ENCODE measurements at places on chromosomes 7 and 10.
A peak's percentile ranks its signal among the peaks of the same experiment; 100 is the strongest.

DNA sequence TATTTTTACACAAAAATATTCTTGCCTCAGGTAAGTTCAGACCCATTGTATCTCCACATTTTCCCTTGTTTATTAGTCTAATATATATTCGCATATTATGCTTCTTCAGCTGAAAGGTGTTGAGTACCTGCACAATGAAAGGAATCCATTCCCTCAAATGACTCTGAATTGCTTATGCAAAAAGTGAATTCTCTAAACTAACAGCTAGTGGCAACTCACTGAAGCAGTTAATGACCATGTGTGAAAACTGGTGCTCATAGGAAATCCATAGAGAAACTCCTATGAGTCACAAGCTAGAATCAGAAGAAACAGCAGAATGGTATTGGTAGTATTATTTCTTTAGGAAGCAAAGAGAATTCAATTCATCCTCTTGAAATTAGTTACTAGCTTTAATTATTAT is 33.5 kb upstream of the RNF148 start:
- DNase-seq: no peak

GRCh38 chr10:58756130-58756719 is 243.6 kb downstream of the BICC1 start:
- no peak for DNase-seq

GRCh38 chr7:157000741-157001653 is 9.5 kb downstream of the MNX1 start:
- DNase-seq: no peak

GRCh38 chr7:83588602-83589240 is 60.2 kb downstream of the SEMA3E start:
- no peak for DNase-seq

- no peak for DNase-seq
Measured at GRCh38 chr7:100472854-100473499, 6.0 kb downstream of the TSC22D4 start.

GRCh38 chr7:36440880-36441279 is 51.2 kb downstream of the ANLN start:
- DNase-seq: no peak

DNA sequence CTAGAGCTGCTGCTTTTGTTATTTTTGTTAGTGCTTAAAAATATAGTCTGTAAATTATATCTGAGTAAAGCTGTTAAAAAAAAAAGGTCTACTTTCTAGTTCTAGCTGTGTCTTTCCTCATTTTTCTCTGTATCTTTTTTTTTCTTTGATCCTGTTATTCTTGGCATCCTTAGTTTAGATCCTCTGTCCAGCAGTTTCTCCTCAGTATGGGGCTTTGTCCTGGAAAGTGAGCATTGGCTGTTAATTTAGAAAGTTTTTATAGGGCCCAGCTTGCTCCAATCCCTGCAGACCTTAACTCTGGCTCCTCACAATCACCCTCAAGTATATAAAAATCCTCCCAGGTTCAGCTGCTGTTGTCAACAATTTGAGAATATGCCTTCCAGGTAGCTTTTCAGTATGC is 23.5 kb downstream of the DDX50 start:
- DNase-seq: no peak

GRCh38 chr10:115056186-115056585 is 37.0 kb upstream of the ATRNL1 start:
- no peak for DNase-seq

GRCh38 chr7:102055181-102055976 is 231.3 kb upstream of the SH2B2 start:
- no peak for DNase-seq

DNA sequence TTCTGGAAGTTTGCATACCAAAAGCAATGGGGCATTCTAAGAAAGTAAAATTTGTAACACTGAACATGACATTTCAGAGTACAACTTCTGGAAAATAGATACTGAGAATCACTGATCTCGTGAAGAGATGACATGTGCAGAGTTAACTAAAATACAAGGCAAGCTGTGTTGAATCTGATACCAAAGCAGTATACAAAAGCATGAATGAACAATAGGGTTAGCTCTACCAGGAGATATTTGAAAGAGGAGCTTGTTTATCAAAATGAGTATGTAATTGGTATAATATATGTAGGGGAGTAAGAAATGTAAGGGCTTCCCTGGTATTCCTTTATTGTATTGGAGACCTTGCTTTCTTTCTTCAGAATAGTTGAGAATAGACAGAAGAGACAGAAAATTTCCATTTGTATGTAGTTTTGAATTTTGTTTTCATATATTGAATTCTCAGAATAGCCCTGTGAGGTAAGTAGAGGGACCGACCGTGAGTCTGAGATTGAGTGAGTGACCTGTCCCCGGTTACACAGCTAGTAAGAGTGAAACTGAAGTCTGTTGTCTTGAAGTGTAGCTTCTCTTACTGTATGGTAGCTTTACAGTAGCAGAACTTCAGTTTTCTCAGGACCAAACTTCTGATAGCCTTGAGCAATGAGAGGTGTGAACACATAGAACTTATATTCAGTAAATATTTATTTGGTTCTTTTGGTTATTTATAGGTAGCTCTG is 5.0 kb downstream of the HBP1 start:
- no peak for DNase-seq

GRCh38 chr7:66055321-66055956 is 20.2 kb upstream of the ASL start:
- peak; percentile 39 for DNase-seq

DNA sequence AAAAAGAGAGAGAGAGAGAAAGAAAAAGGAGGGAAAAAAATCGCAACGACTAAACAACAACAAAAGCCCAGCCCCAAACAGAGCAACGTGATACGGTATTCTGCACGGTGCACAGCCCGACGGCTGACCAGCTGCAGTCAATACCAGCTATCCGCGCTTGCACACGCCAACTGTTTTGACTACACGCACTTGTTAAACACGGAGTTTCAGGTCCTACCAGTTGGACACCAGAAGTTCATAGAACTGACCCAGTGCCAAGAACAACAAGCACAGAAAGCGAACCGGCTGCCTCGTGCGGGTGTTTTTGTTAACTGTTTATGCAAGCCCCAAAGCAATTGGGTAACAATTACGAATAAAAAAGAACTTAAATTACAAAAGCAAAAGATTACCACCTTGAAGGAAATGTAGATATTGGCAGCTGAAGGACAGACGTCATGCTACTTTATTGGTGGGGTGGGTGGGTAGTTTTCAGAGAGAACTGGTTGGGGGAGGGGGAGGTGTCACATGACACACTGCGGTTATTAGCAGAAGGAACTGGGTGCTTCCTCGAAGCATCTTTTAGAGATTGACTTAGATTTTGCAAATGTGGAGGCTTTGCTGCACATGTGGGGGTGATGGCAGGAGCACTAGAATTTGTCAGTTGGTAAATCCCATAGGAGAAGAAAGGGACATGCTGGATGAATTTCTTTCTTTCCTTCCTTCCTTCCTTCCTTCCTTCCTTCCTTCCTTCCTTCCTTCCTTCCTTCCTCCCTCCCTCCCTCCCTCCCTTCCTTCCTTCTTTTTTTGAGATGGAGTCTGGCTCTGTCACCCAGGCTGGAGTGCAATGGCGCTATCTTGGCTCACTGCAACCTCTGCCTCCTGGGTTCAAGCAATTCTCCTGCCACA is 110.6 kb upstream of the EFCAB10 start:
- peak; percentile 70 for DNase-seq

- DNase-seq: no peak
Measured at GRCh38 chr7:26705567-26705966, 158.8 kb downstream of the SKAP2 start.

DNA sequence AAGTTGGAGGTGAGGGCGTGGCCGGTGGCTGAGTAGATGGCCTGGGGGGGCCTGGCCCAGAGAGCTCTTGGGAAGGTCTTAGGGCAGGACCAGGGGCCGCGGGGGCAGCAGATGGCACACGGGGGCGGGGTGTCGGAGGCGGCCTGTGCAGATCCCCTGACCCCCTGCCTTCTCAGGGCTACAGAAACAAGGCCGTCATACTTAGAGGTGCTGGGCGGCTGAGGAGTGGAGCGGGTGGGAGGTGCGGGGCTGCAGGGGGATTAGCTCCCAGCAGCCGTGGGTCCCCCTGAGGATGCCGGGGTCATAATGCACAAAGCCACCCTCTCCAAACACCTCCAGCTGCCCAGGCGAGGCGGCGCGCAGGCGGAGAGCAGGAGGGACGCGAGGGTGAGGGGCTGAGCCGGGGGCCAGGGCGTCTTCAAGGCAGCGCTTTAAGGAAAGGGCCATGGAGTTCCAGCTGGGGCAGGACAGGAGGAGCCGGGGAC is 40.4 kb upstream of the ZNF32 start:
- DNase-seq: no peak

DNA sequence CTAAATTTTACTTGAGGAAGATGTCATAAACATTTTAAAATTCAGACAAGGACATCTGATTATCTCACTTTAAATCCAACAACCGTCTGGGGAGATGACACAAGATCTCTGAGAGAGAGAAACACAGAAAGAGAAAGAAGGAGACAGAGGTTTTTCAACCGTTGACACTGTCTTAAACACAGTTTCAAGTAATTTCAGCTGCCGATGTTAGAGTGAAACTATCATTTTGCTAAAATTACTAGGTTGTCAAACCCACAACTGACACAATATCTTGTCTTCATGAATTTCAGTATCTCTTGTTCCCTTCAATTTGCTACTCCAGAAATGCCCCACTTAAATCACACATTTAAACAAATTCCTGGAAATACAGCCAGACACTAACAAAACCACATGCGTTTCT is 174.8 kb downstream of the RAPGEF5 start:
- no peak for DNase-seq
